ENCODE measurements at places on chromosomes 12 and 14. TPM values are rescaled to one million over a fixed set of nuclear protein-coding genes. Genes with fewer than 3 reads are reported as not detected.

DNA sequence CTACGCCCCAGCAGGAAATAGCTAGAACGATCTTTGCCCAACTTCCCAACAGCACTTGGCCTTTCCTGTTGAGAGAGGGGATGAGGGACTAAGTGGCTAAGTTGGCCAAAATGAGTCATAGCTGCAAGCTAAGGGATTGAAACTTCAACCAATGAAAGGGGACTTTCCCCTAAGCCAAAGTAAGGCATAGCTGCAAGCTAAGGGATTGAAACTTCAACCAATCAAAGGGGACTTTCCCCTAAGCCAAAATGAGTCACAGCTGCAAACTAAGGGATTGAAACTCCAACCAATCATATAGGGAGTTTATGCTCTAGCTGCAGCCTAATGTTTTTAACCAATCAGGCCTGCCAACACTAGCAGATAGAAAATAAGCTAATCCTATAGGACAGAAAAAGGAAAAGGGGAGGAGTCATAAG is 100.5 kb upstream of the SSTR1 start:
- no peak for DNase-seq

DNA sequence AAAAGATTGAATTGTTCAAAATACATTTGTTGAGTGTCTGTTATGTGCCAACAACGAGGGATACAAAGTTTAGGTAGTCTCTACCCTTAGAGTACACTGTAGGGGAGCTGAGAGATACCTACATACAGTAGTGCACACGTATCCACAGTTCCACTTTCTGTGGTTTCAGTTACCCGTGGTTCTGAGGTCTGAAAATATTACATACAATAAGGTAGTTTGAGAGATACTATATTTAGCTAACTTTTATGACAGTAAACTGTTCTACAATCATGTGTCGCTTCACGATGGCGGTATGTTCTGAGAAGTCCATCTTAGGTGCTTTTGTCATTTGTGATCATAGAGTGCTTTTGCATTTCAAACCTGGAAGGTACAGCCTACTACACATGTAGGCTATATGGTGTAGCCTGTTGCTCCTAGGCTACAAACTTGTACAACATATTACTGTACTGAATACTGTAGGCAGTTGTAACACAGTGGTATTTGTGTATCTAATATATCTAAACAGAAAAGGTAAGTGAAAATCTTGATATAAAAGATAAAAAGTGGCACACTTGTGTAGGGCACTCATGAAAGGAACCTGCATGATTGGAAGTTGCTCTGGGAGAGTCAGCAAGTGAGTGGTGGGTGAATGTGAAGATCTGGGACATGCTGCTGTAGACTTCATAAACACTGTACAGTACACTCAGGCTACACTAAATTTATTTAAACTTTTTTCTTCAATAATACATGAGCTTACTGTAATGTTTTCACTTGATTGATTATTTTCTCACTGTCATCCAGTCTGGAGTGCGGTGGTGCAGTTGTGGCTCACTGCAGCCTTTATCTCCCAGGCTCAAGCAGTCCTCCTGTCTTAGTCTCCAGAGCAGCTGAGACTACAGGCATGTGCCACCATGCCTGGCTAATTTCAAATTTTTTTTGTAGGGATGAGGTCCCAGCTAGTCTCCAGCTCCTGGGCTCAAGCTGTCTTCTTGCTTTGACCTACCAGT is 4.0 kb downstream of the CPSF6 start:
- DNase-seq = no peak

DNA sequence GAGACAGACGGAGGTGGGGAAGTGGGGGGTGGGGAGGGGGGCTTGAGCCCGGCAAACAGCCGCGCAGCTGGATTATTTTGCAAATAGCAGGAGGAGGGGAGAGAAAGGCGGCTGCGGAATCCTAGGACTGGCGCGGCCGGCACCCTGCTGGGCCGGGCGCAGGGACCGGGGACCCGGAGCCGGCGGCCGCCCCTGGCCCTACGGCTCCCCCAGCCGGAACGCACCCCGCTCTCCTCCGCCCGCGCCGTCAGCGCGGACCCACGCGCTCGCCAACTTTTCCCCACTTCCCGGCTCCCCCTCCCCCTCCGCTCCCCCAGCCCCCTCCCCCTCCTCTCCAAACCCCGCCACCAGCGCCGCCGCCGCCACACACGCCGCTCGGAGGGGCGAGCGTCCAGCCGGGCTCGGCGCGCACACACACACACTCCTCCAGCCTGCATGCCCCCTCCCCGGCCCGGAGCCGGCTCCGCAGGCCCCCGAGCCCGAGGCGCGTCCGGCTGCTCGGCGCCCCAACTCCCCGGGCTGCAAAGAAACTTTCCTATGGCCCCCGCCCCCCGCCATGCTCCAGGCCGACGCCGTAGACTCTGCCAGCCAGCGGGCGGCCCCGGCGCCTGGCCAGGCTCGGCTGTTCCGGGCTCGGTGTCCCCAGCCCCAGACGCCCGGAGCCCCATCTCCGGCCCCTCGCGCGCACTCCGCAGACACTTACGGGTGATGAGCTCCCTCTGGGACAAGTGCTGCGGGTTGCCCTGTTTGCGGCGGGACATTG is 1.4 kb downstream of the BCL11B start:
- DNase-seq = no peak

DNA sequence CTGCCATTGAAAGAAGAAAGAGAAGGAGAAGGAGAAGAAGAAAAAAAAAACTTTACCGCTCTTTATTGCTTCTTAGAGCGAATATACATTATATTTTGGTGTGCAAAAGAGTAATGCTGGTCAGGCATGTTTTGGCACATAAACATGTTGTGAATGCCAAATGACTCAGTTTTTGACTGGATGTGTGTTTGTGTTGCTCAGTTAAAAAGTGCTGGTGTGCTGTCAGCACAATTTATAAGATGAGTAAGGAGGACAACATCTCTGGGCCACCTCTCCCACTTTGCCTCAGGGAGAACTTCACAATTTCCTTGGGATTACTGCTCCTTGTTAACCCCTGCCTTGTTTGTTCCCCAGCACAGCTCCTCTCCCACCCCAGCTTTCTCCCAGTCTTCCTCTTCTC is 584.8 kb downstream of the ETNK1 start:
- DNase-seq = no peak

DNA sequence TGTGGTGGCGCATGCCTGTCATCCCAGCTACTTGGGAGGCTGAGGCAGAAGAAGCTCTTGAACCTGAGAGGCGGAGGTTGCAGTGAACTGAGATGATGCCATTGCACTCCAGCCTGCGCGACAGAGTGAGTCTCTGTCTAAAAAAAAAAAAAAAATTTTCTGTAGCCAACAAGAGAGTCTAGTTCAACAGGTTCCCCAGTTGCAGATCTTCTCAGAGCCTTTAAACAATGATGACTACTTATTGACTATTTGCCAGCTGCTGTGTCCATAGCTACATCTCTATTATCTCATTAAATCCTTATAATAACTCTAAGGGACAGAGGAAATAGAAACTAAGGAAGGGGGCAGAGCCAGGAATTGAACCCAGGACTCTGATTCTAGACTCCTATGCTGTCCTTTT is 15.2 kb upstream of the MYL2 start:
- no peak for DNase-seq

DNA sequence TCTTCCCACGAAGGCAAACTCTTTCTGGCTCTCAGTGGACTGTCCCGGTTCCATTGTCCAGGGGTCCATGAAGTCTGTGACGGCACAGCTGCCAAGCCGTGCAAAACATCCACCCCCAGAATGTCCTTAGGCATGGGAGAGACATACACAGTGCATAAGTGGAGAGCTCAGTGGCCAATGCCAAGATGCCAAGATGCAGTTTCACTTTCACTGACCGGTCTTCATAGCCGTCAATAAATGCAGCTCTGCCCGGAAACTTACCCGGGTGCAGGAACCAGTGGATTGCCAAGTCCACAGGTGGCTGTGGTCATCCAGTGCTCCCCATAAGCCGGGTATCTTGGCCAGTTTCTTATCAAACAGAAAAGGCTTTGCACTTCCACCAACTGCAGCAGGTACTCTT is 162.3 kb downstream of the PTCSC3 start:
- DNase-seq = no peak

DNA sequence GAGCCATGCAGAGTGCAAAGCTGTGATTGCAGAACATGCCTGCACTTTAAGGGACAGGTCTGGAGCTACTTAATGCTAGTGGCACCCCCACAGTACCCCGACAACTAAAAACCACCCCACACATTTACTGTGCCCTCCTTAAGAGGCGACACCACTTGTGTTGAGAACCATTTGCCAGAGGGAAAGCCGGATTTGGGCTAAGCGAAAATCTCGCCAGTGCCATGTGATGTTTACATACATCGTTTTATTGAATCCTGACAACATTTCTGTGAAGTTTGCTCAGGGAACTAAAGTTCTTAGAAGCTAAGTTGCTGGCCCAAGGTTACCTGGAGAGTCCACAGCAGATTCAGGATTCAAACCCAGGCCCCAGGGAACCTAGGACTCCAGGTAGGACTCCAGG is 119.0 kb upstream of the FKBP4 start:
- no peak for DNase-seq

DNA sequence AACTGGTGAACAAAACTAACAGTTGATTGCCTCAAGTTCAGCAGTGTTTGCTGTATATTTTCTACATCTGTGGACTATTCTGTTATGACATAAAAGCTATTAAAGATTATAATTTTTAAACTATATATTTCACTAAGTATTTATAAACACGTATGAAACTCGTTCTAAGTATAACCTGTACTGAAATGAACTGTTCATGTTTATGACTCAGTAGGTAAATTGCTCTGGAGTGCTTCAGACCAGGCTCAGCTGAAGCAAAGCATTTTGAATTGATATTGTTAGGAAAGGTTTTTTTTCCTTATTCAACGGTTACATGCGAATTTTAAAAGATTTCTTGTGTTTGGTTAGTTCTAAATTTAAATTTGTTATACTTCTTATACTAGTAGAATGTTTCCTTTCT is 151.3 kb downstream of the RAD51B start:
- DNase-seq = no peak

DNA sequence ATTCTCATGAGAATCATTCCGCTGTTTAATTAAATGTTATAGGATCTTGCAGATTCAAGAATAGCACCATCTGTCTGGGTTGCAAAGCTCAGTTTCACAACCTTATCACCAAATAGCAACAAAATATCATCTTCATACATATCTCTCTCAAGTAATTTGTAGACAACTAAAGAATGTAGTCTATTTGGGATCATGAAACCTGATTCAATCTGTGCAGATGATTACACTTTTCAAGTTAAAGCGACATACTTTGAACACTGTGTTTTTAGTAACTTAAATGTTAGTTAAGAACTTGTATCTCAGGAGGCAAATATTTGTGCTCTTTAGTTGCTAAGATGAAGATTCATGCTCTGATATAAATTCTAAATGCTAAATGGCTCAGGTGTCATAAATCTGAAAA is 14.8 kb downstream of the MED13L start:
- no peak for DNase-seq

- peak; percentile 83 for DNase-seq
These were observed 113.5 kb upstream of the EGLN3 start for GRCh38 chr14:34064349-34064748.

GRCh38 chr14:64405295-64405694 is 17.1 kb downstream of the MTHFD1 start:
- no peak for DNase-seq

- no peak for DNase-seq
These were observed 2.4 kb upstream of the SIX6 start for GRCh38 chr14:60506462-60506984.

- DNase-seq = no peak
These were observed 99.3 kb downstream of the SPTSSA start for GRCh38 chr14:34362641-34363251.

- DNase-seq = peak; percentile 13
These were observed 14.9 kb downstream of the GIT2 start for GRCh38 chr12:109981311-109981710.

- no peak for DNase-seq
These were observed 22.5 kb downstream of the E2F7 start for GRCh38 chr12:77042833-77043232.

GRCh38 chr14:91329486-91330014 is 85.0 kb upstream of the GPR68 start:
- DNase-seq = no peak

- DNase-seq = no peak
These were observed 33.7 kb downstream of the ITPK1 start for GRCh38 chr14:93081876-93082570.

GRCh38 chr12:54412348-54412747 is 6.7 kb downstream of the ITGA5 start:
- no peak for DNase-seq

SLC25A47 gene
- total RNA-seq = not detected

FLVCR2 gene
- total RNA-seq = 2.2 TPM

Measured in right atrium auricular region (tissue), 2 donors.